Progenitor cell of endocrine pancreas (in vitro differentiated cells): ENCODE measurements at places on chromosomes 4 and X. TPM values are rescaled to one million over a fixed set of nuclear protein-coding genes. Genes with fewer than 3 reads are reported as not detected.

GRCh38 chrX:74438764-74439163, 17.5 kb downstream of the SLC16A2 start:
- DNase-seq: no peak

The SEC24D gene
- total RNA-seq: 30.1 and 30.2 TPM in 2 replicates

- DNase-seq: no peak
Measured at GRCh38 chrX:128676651-128677050, 624.4 kb upstream of the ACTRT1 start.

The TMEM150C gene
- total RNA-seq: 7.3 and 8.6 TPM in 2 replicates

The TLR1 gene
- total RNA-seq: 3.0 and 3.1 TPM in 2 replicates

DNA sequence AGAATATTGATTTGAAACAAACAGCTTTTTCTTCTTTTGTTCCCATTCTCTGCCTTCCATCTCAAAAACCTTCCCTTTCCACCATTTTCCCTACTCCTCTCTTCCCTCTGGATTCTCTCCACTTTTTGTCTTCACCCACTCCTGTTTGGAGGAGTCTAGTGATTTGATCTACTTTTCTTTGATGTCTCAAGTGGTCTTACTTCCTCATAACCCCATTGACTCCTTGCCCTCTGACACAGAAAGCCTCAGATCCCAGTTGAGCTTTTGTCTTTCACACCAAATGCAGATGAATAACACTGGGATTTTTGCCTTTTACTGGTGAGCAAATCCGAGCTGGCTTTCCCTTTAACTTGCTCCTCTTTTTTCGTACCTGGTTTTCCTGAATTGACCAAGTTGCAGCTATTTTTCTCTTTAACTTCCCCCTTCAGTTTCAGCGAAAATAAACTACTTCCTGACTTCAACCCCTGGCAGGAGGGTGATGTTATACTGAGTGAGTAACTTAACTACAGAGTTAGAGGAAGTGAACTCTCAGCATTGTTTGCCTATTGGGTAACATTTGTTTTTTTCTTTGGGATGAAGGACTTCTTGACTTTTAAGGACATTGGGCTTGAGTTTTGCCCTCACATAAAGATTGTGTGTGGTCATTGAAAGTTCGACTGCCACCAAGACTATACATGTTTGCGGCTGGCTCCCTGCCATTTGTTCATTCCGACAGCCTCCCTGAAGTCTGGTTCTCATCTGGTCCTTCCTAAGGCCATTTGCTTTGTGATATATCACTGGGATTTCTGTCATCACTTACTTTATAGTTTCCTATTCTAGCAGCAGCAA, 392.8 kb upstream of the NR3C2 start:
- no peak for DNase-seq

DNA sequence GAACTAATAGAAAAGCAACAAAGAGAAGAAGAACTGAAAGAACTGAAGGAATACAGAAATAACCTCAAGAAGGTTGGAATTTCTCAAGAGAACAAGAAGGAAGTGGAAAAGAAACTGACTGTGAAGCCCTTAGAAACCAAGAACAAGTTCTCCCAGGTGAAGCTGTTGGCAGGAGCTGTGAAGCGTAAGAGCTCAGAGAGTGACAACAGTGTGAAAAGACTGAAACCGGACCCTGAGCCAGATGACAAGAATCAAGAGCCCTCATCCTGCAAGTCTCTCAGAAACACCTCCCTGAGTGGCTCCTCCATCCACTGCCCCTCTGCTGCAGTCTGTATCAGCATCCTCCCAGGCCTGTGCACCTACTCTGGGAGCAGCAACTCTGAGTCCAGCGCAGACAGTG, 8.4 kb upstream of the FHDC1 start:
- DNase-seq: no peak

The F11 gene
- total RNA-seq: 0.51 and 0.53 TPM in 2 replicates

The NDP gene
- not detected in 2 replicates for total RNA-seq

The SMIM31 gene
- not detected in 2 replicates for total RNA-seq

DNA sequence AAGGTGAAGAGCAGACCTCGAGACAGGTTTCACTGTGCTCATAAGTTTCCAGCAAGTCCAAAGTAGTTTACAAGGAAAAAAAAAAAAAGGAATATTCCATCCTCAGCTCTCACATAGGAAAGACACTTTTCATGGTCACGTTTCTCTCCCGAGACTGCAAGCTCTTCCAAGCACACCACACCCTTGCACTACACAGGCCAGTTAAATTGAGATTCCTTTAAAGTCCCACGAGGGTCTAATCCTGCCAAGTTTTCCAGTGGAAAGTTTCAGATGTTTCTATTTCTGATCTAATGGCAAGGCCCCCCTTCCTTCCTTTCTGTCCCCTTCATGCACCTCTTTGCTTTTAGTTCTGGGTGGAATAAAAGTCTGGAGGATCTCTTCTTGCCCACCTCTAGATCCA, 67.9 kb upstream of the PCDH19 start:
- no peak for DNase-seq

DNA sequence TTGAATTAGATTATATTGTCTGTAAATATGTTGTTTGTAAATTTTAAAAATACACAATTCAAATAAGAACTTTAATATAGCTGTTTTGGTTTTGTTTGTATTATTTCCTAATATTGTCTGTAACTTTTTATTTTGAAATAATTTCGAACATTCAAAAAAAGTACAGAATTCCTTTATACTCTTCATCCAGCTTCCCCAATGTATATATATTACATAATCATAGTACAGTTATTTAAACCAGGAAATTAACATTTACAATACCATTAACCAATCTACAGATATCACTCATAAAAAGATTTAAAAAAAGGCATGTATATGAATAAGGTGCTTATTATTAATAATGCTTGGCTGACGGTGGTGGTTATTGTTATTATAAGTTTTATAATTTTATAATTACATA, 84.1 kb downstream of the LRBA start:
- DNase-seq: no peak

The NLRP2B gene
- total RNA-seq: not detected in 2 replicates
